ENCODE measurements at places on chromosomes 7 and 10.

DNA sequence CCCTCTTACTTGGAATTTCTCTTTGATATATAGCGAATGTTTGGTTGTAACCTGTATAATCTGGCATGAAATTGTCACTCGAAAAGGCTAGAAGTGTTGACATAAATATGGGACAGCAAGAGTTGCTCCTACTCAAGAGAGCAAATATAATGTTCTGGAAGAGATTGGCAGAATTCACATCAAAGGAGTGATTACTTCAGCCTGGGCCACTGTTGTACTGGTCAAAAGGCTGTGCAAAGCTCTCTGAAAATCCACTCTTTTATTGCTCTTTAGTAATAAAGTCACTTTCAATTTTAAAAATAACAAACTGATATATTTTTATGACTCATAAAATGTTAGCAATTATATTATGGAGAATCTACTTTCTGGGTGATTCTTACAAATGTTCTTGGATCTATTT is 58.2 kb downstream of the CFTR start:
- no peak for DNase-seq

- DNase-seq, result no peak
Measured at GRCh38 chr10:6058682-6059475, 3.3 kb downstream of the IL2RA start.

- no peak for DNase-seq
Measured at GRCh38 chr10:102904346-102904745, 13.7 kb upstream of the CNNM2 start.

DNA sequence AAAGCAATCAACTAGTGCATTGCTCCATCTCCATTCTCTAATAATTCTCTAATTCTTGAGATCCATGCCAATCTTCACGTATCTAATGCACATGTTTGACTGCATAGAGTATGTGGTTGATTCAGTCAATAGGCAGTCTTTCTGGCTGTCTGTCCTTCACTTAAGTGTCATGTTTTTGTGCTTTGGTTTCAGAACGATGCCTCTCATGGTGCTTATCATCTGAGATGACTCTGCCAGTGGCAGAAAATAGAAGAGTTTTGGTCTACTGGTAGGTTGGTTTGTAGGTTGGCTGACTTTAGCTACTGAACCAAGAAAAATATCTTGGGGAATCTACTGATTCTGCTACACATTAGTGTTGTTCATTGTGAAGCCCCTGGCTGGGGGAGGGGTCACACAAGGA is 364.2 kb downstream of the SFMBT2 start:
- DNase-seq, result no peak

DNA sequence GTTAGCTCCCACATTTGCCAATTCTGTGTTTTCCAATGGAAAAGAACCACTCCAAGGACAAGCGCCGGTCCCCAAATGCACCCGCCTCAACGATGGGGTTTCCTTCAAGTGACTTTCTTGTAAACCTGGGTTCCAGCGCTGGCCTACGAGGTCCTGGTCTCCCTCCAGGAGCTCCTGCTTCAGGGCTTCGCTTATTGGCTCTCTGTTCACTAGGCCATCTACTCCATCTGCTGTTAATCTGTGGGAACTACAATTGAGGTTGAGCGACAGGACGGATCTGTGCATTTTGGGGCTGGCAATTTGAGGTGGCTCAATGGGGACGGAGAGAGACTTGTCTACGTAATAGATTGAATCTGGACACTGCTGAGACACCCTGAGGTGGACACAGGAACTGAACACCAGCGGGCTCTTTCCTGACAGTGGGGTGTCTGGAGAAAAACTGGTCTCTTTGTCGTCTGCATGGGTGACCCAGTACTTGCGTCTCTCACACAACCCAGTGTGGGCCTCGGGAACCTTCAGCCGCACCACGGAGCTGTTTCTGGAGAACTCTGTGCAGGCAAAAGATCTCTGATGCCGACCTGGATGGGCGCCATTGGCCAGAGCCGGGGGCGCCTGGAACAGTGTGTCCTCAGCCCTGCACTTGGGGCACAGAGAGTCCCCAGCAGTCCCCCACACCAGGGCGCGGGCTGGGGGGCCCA is 115.9 kb upstream of the ADAM12 start:
- peak; percentile 2 for DNase-seq

DNA sequence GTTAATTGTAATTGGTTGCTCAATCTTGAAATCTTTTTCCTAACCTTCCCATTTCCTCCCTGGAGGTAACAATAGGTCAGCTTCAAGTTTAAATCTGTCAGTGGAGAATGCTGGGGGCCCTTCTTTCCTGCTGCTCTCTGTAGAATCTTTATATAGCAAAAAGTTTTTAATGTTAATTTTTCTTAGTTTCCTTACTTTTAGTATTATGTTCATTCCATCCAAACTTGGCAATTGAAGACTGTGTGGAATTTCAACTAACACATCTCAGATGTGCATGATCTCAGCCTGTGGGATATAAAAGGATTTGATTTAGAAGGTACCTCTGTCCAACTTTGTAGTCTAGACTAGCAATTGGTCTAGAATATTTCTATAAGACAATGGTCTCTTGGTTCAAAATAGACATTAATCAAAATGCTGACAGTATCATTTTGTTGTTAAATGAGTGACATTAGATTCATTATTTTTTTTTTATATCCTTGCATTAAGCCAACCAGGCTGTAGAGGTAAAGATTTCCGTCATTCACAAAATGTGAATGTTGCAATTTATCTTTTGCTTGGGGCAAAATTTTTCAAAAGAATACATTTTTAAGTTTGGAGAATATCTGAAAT is 100.4 kb upstream of the SEMA3A start:
- DNase-seq, result no peak

GRCh38 chr7:94173436-94173835 is 169.3 kb upstream of the BET1 start:
- DNase-seq, result no peak

DNA sequence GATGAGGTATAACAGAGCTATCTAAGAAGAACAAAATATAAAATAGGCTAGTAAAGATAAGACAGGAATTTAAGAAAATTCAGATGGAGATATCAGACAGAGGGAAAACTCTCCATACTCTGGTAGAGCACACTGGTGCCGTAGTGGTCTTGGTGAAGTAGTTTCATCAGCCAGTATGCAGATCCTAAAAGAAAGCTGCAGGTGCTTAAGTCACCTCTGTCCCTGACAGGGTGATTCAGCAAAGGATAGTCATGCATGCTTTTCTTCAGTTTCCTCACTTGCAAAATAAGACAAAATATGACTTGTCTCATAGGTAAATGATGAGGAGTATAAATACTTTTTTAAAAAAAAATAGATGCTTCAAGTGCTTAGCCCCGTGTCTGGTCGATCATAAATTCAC is 794.9 kb downstream of the TNS3 start:
- no peak for DNase-seq

DNA sequence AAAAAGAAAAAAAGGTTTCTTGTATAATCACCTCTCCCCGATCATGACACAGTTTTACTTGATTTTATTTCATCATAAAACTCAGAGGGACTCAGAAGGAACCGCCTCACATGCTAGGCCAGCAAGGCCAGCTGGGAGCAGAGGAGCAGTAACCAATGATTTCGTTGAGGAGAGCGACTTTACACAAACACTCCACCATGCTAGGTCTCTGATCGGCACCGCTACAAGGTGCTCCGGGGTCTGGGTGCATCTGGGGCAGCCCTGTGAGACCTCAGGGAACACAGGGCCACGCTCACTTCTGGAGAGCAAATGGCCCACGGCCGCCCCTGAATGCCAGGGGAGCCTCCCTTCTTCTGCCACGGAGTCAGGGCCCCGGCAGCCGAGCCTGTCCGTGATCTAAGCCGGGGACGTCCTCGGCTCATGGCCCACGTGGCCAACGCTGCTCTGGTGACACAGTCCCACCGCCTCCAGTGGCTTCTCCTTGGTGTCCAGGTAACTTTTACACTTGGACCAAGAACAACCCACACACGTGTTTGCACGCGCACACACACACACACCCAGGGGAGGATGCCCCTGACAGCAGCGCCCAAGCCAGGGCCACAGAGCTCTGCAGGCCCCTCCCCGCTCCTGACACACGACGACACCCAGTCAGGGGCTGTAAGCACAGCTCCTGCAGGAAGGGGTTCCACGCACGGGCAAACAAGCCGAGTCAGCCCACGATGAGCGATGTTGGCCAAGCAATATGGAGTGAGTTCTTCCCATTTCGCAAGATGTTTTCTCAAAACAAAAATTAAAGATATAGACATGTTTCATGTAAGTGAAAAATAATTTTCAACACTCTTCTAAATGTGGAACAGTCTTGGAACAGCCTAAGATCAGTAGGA is 332.3 kb downstream of the DNAJB6 start:
- no peak for DNase-seq

DNA sequence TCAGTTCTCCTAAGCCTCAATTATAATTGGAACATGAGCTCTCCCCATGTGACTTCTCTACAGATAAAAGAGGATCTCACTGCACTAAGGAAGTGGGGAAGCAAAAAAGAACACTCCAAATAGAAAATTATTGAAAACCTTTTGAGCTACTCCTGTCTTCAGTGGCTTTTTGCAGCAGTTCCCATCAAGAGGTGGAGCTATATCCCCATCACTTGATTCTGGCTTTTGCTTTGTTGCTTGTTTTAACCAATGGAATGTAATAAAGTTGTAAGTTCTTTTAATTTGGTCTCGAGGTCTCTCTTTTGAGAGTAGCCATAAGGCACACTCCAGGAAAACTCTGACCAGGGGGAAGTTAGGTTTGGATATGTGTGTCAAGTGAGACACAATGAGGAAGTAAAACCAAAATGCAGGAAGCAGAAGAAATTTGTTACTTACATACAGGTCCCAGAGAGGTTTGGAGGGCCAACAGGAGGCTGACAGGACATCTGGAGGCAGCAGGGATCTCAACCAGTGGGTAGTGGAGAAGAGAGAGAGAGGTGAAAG is 569.4 kb downstream of the HTR7 start:
- DNase-seq, result no peak

- DNase-seq, result peak; percentile 21
Measured at GRCh38 chr10:71740069-71740653, 20.6 kb upstream of the C10orf105 start.

- DNase-seq, result peak; percentile 30
Measured at GRCh38 chr7:29989257-29989995, at the start of gene SCRN1. Gene SCRN1 (minus strand): TSS chr7:29989801. CDS start chr7:29969067, 20,734 bp downstream.

DNA sequence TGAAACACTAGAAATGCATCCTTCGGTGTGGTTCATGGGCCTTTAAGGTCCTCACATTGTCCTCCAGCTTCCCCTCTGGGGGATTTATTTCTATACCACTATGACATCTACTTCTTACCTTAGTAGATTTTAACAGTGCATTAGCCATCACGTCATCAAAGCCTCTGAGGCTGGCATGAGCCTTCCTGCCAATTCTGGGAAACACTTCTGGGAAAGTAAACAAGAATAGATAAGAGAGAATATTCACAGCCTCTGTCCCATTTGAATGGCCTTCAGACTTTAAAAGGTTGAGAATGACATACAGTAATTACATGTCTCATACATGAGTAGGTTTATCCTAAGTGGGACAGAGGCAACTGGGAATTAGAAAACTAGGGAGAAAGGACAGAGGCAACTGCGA is 89.7 kb downstream of the AMPH start:
- DNase-seq, result no peak

DNA sequence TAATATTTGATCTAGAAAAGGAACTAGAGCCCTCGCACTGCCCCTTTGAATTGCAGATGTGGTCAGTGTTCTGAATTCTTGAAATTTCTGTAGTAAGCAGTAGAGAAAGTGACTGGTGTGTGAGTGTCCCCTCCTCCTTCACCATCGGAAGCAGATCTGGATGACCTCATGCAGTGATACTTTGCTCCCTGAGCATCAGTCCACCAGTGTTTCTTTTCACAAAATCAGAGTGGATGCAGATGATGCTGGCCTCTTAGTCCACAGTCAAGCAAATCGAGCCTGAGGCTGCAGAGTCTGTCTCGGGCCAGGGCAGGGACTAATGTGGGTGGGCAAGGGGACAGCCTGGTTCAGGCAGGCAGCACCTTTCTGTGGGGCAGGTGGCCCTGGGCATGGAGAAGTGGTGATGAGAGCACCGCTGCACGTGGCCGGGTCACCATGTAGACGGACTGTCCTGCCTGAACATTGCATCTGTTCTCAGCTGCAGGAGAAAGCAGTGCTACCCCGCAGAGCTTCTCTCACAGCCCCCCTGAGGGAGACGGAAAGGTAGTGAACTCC is 5.4 kb downstream of the INSIG1 start:
- no peak for DNase-seq

- DNase-seq, result no peak
Measured at GRCh38 chr10:22345301-22346095, at the start of gene SPAG6. Gene SPAG6 (plus strand): TSS chr10:22345496. CDS start chr10:22345612, 116 bp downstream.

DNA sequence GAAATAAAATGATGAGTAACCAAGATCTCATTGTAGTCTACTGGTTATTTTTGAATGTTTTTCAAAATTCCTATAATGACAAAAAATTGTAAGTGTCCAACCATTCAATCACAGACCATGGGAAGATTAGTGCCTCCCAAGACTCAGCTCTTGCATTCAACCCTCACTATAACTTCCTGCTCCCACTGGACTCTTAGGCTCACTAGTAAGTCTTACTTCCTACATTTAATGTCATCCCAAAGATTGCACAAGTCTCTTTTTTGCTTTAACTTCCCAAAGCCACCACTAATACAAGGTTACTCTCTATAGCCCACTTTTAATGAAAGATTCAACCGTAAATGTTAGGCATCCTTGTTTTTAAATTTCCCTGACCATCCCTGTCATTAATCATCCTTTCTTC is 111.9 kb upstream of the NRBF2 start:
- no peak for DNase-seq
